ENCODE measurements at places on chromosomes 5 and 9.

DNA sequence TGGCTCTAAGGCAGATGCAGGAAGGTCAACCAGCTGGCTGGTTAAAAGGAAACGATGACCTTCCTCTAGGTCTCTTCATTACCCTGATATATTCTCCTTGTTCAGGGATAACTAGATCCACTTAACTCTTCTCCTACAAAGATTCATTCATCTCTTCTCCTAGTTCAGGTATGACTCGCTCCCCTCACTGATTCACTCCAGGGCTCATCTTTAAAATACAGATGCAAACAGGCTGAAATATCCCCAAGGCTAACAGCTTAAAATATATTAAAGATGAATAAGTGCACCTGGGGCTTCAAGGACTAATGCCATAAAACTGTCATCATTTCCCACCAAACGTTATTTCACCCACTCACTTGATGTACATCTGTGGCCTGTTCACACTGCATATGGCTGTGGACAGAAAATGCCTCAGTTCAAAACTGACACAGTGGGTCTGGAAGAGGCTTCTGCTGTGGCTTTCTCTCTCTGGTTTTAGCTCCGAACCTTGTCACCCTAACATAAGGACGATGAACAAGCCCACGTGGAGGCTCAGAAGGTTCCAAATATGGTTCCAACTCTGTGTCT, 366.9 kb downstream of the DEPDC1B start:
- DNase-seq: no peak

- DNase-seq: no peak
Observed at GRCh38 chr9:92608909-92609445, 61.0 kb downstream of the IPPK start.

DNA sequence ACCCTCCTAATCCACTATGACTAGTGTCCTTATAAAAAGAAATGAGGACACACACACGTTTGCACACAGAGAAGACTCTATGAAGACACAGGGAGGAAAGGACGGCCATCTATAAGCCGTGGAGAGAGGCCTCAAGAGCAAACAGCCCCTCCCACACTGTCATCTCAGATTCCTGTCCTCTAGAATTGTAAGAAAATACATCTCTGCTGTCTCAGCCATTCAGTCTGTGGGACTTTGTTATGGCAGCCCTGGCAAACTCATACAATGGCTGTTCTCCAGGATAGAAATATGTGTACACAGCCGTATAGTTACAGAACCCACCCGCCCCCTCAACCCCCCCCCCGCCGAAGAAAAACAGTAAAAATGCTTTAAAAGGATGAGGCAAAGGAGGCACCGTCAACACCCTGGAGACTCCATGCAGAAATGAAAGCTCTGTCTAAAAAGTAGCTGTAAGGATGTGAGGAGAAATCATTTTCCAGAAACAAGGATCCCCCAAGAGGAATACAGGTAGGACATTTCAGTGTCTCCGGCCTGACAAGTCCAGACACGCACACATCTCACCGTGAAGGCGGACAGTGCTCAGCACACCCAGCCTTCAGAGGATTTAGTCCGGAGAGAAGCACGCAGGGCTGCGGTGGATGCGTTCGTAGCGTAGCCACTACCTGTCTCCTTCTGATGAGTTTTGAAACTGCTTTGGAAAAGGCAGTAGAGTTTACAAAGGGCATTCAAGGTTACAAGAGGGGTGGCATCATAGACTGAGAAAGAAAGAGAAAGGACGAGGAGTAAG, 110.8 kb upstream of the ERCC6L2 start:
- DNase-seq: no peak

DNA sequence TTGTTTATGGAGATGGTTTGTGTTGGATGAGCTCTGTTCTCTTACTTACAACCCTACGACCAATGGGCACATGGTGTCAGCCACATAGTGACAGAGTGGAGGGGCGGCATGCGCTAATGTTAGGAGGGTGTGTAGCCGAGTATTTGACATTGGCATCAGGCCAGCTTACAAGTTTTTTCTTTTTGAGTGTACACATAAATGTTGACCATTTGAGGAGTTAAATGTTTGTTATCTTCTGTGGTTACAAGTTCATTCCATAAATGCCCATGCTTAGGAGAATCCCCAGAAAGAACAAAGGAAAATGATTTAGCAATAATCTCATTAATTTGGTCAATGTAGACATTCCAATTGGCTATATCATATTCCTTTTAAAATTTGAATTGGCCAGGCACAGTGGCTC, 180.1 kb upstream of the ELL2 start:
- no peak for DNase-seq

DNA sequence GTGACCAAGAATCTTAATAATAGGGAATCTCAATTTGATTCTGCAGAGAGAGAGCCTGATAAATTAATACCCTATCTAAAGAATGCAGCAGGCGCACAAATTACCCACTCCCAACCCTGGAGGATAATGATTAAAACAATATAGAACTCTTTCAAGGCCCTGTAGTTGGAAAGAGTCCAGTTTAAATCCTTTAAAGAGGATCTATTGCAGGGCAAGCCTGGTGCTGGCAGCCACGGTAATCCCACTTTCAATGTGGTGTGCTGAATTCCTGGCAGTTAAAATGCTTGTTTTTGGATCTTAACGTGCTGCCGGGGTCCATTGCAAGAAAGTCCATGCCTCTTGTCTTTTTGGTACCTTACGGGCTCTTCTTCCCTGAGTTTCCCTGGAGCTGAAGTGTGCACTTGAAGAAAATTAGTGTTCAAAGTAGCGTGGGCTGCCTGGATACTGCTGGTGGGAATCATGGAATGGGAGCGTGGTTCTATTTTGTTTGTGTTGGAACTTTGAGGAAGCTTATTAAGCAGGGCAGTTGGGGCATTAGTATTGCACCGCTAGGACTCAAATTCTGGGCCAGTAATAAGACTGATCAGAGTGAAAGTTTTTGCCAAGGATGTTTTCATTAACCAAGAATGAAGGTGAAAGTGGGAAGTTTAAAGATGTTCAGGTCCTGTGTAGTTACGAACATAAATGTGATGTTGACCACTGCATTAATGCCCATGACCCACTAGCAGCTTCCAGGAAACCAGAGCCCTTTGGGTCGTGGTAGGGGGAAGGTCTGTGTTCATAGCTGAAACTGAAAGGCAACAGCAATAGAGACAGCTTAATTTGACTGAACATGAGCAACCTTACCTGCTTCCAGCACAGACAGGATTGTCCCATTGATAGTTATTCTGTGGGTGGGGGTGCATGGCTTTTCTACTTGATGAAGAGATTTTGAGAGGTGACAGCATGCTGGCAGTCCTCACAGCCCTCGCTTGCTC, 20.8 kb downstream of the MARCHF6 start:
- no peak for DNase-seq

DNA sequence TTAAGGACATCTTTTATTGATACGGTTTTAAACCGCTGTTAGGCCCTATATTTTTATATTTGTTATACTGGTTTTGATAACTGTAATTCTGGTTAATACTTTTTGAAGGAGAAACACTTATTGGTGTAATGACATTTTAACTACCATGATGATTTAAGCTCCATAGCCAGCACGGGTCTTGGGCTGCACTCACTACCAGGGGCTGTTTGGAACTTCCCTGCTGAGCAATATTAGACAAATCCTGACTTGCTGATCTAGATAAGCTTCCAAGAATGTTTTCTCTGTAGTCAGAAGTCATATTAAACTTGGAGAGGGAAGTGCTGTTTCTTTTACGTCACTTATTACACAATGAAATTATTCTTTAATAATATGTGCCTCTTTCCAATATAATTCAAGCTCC, 540.0 kb upstream of the GRAMD2B start:
- DNase-seq: no peak

DNA sequence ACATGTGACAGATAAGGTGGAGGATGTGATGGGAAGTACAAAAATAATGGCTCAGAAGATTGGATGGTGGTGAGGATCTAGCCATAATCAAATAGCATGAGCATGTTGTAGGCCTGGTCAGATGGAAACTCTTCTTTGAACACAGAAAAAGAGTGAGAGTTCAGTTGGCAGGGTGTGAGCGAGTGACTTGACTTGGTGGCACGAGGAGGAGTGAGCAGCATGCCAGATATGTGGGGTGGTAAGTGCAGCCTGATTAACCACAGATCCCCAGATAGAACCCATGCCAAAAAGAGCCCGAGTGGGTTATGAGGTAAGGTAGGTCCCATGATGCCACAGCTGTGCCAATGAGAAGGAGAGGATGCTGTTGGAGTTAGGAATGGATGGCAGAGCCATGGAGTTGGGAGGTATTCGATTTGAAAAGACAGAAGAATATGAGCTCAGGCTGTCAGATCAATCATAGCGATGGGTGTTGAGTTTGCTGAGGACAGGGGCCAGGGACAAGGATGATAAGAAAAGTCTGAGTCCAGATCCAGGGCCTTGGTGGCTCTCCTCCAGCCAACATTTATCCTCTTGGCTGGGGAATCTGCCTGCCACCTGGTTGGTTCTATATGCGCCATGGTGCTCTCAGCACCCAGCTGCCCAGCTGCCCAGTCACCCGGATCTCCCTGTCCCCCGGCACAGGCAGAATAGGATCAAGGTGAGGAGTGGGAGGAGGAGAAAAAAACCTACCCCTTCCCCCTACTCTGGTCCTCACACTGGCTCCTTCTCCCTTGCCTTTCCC, 16.5 kb downstream of the GARNL3 start:
- DNase-seq: no peak

DNA sequence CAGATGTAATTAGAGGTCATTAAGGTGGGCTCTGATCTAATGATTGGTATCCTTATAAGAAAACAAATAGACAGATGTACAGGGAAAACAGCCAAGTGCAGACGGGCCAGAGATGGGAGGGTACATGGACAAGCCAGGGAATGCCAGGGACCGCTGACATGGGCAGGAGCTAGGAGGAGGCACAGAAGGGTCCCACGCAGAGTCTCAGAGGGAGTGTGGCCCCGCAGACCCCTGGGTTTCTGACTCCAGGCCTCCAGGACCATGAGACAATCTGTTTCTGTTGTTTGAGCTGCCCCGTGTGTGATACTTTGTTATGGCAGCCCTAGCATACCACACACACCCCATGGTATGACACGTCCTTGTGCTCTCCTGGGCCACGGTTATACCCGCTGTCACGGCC, 29.1 kb downstream of the GADD45G start:
- peak; percentile 6 for DNase-seq

DNA sequence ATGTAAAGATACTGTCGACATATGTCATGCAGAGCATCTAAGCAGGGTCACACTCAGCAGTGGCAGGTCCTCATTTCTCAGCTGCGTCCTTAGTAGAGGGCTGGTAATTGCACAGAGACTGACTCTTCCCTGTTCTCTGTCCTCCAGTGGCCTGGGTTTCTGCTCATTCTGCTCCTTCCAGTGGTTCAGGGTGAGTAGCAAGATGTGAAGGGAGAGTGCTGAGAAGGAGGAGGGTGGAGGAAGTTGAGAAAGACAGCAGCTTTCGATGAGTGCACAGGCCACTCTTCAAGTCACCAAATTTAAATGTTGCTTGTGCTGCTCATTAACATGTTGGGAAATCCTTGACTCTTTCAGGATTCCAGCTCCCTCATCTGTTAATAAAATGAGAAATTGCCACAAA, 203.9 kb downstream of the FBXL7 start:
- DNase-seq: no peak

- peak; percentile 66 for DNase-seq
Observed at GRCh38 chr5:1522601-1523479, 920 bp downstream of the LPCAT1 start.
